ENCODE measurements at places on chromosomes 2 and 18.

DNA sequence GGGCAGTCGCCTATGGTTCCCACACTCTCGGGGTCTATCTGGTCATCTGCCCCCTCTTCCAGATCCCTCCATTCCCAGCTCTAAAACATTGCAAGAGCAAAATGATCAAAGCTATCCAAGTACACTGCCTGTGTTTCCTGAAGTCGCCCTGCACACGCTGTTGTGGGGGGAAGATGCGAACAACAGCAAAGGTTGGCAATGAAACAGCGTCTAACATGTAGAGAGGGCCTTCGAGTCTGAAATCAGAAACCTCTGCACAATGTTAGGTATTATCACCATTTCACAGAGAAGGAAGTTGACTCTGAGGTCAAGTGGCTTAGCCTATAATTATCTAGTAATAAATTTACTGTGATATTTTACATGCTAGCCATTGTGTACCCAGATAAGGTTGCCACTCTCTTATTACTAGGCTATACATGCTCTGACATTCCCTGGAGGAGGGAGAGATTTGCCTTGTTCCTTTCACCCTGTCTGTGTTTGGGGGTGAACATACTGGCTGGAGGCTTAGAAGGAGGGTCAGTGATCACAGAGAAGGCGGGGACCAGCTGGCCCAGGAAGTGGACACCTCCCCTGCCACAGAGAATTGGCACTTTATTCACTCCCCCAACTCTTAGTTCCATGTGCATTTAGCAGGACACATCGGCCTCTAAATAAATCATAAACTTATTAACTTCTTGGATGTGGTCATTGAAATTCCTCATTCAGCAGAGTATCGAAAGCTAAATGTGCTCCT, 36.8 kb downstream of the KCTD1 start:
- peak; percentile 52 for DNase-seq

- DNase-seq: peak; percentile 11
Observed at GRCh38 chr18:29309366-29309765, 1132.4 kb upstream of the CDH2 start.

DNA sequence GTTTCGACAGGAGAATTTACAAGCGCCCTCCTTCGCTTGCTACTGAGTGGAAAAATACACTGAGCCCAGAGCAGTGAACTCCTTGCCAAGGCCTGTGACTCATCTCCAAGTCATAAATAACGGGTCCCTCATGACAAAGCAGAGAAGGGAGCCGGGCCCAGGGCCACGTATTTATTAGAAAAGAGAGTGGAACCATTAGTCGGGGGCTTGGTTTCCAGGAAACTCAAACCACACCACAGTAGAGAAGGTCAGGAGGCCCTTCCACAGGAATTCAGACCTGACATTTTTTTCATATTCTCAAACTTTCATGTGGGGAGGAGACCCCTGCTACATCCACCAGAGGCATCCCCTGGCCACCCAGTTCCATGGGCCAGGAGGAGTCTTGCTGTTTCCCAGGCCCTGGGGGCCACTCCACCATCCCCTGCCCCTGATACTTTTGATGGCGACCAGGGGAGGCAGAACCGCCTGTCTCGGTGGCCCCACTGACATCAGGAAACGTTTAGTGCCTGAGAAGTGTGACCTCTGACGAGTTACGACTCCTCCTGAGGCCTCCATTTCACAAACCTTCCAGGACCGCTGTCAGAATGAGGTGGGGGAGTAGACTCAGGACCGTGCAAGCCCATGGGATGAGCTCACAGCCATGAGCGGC, 289.7 kb downstream of the DYSF start:
- DNase-seq: no peak

- DNase-seq: no peak
Observed at GRCh38 chr2:47028846-47029560, 113.4 kb upstream of the MCFD2 start.

GRCh38 chr2:178229927-178230326, 35.6 kb downstream of the OSBPL6 start:
- no peak for DNase-seq

DNA sequence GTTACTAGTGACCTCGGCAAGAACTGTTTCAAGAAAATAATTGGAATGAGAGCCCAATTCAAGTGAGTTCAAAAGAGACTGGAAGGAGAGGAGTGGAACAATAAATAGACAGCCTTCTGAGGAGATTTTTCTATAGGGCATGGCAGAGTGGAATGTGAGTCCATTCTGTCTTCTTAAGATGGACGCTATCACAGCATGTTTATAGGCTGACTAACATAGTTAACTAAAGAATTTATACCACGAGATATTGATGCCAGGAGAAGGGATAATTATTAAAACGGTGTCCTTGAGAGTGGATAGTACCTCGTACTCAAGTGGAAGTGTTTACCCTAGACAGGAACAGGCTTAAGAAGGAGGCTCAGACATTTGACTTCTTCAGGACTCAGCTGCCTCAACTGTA, 143.5 kb upstream of the RBBP8 start:
- DNase-seq: no peak

DNA sequence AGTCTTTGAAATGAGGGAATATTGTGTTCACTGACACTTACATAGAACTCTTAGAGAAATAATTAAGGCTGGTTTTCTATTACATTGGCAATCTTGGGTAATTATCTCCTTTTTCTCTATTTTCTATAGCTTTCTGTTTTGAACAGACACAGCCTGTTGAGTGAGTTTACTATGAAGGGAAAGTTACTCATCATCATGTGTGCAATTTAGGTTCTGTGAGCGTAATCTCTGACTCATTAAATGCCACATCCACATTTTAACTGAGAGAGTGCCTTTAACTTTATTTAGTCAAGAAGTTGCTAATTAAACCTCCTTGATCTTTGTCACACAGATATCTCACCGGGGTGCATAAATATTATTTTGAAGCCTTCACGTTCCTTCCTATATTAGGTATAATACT, 174.0 kb upstream of the SLC8A1 start:
- no peak for DNase-seq

DNA sequence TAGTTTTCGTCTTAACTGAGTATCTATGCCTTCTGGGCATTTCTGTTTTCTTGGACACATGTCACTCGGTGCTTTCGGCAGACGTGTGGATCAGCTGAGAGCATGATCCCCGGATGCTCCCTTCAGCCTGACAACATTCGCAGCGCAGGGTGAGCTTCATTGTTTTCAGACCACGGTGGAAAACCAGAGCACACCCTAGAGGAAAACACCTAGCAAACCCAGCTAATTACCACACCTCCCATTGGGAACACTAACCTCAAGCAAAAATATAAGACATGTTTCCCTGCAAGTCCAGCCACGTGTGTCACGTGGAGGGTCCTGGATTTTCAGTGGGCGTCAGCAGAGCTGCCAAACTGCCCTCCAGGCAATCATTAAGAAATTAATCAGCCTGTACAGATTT, 31.0 kb downstream of the ANKRD29 start:
- DNase-seq: no peak

- no peak for DNase-seq
Observed at GRCh38 chr2:63675026-63675425, 86.3 kb downstream of the MDH1 start.

DNA sequence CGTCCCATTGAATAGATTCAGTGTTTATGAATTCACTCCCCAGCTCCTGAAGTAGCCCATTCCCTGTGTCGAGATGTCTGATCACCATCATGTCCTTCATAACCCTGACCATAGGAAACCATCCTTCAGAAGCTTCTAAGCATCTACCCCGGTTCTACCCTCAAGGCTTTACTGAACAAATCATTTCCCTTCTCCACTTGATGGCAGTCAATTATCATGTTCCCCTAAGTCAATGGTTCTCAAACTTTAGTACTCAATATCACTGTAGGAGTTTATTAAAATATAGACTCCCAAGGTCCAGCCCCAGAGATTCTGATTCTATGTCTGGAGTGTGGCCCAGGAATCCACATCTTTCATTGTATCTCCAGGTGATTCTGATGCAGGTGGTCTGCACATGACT, 228.4 kb upstream of the SP5 start:
- DNase-seq: no peak

- DNase-seq: peak; percentile 33
Observed at GRCh38 chr2:12725233-12726187, 8.8 kb downstream of the TRIB2 start.

- DNase-seq: no peak
Observed at GRCh38 chr2:101330253-101330933, 21.9 kb upstream of the RNF149 start.

DNA sequence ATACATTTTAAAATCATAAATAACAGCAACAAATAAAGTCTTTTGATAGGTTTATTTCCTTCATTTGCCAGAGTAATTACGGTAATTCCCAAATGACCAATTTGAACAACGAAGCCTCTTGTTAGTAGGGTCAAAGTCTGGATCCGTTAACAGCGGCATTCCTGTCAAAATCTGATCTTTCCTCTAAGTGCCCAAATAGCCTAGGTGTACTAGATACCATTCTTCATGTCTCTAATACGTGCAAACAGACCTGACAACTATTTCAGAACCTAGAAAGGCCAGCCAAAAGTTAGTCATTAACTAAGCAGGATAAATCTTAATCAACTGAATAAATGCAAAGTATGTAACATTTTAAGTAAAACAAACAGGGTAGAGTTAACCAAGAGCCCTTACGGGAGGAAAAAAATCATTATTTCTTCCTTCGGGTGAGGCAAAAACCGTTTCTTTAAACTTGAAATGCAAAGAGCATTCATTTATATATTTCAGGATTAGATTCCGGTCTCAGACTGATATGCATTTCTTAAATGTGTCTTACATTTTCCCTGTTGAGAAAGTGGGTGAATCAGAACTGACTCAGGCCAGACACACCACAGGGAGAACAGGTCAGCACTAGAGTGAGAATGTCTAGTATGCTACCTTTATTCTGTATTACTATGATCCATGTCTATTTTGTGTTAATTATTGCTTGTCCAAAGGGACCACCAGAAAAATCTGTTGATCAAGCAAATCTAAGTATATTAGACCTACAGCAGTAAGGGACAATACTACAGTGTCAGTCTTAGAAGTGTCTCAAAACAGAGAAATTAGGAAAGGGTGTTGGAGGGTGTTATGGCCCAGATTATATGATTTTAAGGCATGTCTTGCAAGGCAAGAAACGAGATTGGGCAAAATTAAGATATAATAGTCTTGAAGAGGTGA, 141.5 kb upstream of the NDUFV2 start:
- no peak for DNase-seq

GRCh38 chr2:134217924-134218323, 35.9 kb upstream of the MGAT5 start:
- DNase-seq: no peak

- DNase-seq: no peak
Observed at GRCh38 chr2:80499095-80499494, 194.5 kb upstream of the LRRTM1 start.

GRCh38 chr2:160388464-160389263, 104.9 kb downstream of the RBMS1 start:
- no peak for DNase-seq

- DNase-seq: no peak
Observed at GRCh38 chr2:196066291-196067087, 2.1 kb downstream of the DNAH7 start.

DNA sequence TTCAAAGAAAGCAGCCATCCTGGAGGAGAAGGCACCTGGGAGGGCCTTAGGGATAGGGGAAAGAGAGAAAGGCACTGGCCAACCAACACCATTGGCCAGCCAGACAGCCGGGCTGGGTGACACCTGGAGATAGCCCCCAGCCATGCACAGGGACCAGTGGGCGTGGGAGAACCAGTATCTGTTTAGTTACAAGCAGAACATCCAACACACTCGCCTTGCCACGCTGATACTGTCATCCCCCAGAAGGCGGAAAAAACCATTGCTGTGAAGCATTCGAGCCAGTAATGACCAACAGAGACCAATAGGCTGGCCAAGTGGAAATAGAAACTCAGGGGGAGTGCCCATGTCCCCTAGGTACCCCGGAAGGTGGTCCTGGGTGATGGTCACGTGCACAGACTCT, 15.5 kb downstream of the ASPRV1 start:
- no peak for DNase-seq

DNA sequence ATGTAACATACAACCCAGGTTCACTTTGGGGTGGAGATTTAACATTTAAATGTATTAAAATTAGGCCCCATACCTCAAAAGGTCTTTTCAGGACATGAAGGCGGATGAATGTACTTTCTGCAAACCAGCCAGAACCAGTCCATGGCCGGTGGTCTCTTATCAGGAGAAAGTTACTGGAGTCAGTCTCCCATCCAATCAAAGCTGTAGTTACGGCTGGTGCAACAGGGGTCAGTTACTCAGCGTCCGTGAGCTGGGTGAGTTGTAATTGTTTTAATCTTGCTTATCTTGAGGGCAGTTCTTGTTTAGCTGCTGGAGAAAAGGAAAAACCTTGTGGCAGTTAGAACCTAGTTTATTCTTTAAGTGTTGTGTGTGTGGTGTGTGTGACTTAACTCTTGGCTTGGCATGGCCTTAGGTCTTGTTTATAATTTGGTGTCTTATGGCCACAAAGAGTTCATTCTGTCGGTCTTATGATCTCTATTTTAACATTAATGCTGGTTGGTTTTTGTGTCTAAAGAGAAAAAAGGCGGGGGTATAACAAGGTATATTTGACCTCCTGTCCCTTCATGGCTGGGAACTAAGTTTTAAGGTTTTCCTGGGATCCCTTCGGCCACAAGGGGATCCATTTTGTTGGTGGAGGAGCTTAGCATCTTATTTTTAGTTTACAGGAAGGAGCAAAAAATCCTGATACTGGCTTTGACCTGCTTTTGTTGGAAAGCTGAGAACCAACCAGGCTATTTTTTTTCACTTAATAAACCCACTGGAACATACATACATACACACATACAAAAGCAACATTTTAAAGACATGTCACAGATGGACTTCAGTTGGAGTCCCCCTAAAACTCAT, 143.5 kb upstream of the NCK2 start:
- DNase-seq: no peak

- DNase-seq: no peak
Observed at GRCh38 chr2:236632295-236633218, 62.9 kb downstream of the ACKR3 start.

DNA sequence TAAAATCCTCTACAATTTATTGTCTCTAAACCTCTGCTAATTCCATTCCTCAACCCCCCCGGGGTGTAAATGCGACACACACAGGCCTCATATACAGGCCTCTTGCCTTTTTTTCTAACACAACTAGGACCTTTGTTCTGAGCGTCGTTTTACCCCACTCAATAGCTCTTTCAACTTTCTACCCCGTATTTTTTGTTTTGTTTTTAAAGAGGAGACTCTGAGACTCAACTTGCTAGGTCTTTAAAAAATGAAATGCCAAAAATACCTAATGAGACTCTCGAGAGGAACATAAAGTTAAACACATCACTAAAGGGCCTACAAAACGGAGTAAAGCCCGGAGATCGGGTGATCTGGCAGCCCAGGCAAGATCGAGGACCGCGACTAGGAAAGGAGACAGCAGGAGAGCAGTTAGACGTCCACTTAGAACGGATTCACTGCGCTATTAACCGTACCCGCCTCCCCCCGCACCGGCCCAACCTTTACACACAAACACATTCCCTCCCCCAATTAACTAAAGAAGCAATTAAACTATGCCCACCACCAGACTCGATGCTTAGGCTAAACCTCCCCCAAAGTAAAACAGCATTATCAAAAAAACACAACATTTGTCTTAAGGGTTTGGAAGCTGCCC, 1.7 kb downstream of the TRIP12 start:
- DNase-seq: peak; percentile 44

- no peak for DNase-seq
Observed at GRCh38 chr2:204654669-204655068, 109.4 kb downstream of the PARD3B start.

Data from right kidney (tissue), 9 donors.